ENCODE measurements at places on chromosomes 1 and 21.
A peak's percentile ranks its signal among the peaks of the same experiment; 100 is the strongest.

DNA sequence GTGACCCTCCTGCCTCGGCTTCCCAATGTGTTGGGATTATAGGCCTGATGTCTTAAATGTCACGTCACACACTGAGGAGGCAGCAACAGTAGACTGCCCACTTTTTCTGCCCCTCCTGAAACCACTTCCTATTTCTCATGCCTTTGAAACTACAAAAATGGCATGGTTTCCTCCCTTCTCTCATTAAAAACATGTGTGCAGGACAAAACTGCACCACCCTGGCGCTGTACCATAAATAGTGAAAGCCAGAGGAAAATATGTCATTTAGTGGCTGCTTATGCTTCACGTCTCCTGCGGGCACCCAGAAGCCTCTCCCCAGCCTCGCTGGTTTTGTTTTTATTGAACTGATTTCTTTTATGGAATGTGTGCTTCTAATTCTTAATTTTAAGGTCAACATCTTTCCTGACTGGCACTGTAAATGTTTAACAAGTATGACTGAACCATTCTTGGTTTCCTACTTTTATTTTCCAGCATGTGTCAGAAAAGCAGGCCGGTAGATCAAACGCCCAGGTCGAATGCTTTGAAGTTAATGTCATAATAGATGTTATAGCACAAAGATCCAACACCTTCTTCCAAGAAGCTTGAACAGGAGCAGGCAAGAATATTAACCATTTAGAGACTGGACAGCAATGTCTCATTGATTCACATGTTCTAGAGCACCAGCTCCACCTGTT is 59.6 kb upstream of the C1orf87 start:
- no peak for DNase-seq

- peak; percentile 22 for DNase-seq
These were observed 68.1 kb downstream of the URB2 start for GRCh38 chr1:229694053-229694693.

DNA sequence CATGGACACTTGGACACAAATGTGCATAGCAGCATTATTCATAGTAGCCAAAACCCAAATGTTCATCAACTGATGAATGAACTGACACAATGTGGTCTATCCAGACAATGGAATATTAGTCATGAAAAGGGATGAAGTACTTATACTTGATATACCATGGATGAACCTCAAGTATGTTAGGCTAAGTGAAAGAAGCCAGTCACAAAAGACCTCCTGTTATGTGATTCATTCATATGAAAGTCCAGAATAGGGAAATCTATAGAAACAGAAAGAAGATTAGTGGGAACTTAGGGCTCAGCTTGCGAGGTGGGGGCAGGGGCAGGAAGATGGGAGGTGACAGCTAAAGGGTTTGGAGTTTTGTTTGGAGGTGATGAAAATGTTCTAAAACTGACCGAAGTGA is 7.4 kb downstream of the KCNE1 start:
- no peak for DNase-seq

- DNase-seq = no peak
These were observed 1.8 kb upstream of the LEPR start for GRCh38 chr1:65418522-65419185.

- DNase-seq = no peak
These were observed 98.4 kb upstream of the WNT4 start for GRCh38 chr1:22241250-22241649.

DNA sequence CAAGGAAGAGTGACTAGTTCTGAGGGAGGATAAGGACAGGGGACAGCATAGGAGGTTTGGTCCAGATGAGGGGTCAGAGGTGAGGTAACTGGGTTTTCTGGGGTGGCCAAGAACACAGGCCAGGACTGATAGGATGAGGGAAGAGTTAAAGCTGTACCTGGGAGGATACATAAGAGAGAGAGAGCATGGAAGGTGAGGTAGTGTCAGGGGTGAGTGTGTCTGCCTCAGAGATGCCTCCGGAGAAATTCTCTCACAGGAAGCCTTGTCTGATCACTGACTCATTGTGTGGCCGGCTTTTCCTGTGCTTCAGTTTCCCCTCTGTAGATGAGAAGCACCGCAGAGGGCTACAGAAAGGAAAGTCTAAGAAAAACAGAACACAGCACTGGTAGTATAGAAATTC is 40.2 kb downstream of the FASLG start:
- peak; percentile 35 for DNase-seq
